ENCODE measurements at places on chromosomes 4 and X.

DNA sequence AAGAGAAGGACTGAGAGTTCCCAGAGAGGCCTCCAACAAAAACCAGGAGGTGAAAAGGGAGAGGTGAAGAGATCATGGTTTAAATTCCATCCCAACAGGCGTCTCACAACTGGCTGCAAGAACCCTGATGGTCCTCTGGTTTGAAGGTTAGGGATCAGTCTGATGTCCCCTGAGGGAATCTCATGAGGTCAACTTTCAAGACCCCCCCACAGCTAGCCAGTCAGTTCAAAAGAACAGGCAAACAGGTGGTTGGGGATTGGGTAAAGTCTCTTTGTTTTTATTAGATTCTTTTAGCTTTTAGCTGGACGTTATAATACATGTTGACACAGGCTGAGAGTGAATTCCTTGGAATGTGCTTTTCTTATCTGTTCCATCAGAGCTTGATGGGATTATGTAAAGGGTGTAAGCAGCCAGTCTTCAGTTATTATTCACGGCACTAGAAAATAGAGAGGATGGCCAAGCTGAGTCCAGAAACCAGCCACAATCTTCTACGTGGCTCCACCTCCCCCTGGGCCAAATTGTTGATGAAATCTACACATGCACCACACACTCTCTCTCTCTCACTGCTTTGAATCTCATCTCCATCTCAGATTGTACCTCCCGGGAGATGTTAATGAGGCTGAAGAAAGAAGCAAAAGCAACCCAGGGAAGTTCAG lies 20.8 kb downstream of the ENPP6 start:
- DNase-seq: no peak

DNA sequence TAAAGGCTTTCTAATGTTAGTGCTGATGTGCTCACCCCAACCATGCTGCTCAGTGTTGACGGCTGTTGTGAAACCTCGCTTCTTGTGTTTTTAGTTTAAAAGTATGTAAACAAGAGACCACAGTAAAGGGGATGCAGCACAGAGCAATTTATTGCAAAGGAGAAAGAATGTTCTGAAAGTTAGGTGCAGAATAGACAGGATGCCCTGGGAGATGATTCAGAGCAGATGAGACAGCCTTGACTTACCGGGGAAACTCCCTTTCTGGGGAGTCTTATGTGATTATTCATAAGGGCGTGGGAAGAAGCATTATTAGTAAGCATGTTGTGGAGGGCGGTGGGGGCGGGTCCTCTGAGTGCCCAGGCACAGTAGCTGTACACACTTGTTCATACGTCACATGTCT lies 47.7 kb downstream of the EVC start:
- peak; percentile 6 for DNase-seq

DNA sequence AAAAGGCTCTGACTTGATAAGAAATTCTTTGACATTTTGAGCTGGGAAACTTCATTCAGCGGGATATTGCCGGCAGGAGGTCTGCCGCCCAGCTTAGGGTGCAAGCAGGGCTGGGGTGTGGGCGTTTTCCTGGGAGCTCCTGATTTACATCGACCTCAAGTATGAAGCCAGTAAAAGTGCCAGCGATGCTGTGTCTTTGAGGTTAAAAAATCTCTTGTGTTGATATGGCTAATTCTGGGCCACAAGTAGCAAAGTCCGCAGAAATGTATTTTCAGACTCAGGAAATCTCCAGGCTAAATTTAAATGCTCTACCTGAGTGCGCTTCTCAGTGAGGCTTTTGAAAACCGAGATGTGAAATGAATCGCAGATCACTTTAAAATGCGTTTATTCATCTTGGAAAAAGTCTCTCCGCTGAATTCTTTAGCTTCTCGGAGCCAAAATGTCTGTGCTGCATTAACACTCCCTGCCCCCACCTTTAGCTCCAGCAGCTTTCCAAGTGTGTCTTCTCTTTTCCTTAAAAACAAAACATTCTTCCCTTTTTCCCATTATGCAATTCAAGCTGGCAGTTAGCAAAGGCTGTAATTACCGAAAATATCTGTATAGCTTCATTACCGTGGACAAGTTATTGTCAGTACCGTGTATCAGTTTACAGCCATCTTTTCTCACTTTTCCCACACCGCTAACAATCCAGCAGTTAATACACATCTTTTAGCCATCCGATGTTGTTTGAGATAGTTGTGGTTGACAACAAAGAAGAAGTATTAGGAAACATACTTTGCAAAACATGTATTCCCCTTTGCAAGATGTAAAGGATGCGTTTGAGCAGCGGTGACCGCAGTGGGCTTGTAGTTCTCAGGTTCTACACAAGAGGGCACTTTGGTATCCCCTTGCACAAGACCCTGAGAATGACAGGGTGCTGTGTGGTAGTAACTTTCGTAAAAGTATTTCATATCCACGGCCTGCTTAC lies 136.0 kb upstream of the STX18 start:
- no peak for DNase-seq

GRCh38 chr4:140308366-140309123 lies 64.9 kb upstream of the SCOC start:
- no peak for DNase-seq

DNA sequence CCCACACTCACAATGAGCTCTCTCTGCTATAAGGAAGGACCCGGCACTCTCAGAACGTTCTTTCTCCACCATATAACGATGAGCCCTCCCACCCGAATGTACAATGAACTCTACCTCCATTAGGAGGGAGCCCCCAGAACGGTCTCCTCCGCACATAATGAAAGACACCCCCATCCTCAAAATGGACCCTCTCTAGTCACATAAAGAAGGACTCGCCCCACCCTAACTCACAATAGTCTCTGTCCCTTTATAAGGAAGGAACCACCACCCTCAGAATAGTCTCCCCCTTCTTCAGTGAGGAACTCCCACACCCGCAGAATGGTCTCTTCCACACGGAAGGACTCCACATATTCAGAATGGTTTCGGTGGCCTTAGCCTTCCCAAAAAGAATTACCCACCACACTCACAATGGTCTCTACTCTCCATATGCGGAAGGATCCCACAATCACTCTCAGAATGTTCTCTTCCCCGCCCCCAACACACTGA lies 477 bp downstream of the SLC35A2 start:
- no peak for DNase-seq

DNA sequence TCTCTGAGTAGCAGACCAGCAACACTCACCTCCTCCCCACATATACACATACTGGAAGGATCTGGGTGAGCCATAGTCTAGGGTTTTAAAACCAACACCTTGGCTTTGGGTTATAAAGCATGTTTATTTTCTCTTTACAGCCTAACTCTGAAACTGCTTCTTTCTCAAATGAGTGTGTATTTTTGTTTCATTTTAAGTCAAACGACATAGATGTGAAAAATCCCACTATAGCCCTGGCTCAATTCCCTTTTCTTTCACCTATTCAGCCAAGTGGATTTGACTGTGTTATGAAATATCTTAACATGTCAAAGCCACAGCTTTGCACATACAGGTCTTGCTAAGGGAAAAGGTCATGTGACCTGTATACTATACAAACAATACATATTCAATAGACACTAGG lies 13.8 kb downstream of the NEXMIF start:
- no peak for DNase-seq

DNA sequence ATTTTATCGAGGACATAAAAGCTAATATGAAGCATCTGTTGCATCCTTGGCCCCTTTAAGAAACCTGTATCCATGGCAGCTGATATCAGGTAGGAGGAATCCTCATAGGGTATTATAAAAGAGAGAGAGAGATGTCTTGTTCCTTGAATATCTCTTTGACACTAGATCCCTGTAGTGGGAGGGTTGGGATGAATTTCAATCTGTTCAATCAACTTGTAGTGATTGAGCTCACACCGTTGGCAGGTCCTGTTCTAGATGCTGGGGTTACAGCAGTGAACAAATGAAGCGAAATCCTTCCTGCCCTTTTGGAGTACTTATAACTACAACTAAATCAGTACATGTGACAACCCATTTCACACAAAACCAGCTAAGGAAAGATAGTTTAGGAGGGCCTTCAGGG lies 35.3 kb upstream of the GATB start:
- no peak for DNase-seq

DNA sequence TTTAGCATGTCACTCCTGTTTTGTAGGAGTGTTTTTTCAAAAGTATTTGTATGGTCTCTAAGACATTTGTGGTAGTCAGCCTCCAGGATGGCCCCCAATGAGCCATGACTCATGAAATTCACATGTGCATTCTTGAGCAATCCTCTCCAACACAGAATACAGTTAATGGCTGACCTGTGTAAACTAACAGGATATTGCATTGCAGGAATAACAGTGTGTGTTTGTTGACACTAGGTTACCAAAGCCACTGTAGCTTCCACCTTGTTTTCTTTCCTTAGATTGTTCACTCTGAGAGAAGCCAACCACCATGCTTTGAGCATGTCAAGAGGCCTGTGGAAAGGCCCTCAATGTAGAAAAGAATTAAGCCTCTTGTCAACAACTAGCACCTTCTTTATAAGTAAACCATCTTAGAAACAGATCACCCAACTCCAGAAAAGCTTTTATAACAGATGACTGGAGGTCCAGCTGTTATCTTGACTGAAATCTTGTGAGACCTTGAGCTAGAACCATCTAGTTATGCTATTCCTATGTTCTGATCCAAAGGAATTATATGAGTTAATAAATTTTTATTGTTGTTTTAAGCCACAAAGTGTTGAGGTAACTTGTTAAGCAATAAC lies 28.5 kb downstream of the TBCK start:
- DNase-seq: no peak

DNA sequence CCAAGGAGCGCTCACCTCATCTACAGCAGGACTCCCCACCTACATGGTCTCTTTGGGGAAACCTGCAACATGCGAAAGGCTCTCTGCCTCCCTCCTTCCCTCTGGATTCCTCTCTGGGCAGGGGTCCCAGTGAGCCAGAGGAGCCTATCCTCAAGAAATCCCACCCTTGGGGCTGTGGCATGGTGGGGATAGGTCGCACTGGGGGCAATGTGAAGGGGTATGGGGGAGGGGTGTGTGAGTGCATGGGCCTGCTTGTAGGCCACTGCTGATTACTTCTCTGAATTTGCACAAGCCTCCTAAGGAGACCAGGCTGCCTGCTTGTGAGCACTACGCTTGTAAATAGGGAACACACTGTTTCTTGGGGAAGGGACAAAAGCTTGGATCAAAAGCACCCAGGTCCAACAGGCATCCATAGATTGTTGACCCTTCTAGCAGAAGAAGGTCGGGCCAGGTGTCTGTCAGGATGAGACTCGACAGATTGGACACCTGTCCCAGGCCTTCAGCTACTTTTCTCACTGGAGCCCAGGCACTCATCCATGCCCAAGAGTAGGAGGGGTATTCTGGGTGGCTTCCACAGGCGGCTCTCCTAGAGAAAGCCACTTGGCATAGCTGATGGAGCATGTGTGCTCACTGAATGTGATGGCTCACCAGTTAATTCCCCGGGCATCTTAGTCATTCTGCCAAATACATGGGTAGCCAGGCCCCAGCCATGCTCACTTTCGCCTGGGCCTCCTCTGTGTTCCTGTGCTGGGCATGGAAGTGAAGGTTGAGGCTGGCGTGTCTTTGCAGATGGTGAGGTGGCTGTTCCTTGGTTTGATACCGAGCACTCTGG lies 75.0 kb downstream of the NBDY start:
- DNase-seq: no peak

GRCh38 chr4:65170768-65171514 lies 499.3 kb downstream of the EPHA5 start:
- no peak for DNase-seq

- no peak for DNase-seq
Measured at GRCh38 chr4:61812171-61812570, 612.0 kb downstream of the ADGRL3 start.

- no peak for DNase-seq
Measured at GRCh38 chrX:8629871-8630270, 102.1 kb downstream of the ANOS1 start.

DNA sequence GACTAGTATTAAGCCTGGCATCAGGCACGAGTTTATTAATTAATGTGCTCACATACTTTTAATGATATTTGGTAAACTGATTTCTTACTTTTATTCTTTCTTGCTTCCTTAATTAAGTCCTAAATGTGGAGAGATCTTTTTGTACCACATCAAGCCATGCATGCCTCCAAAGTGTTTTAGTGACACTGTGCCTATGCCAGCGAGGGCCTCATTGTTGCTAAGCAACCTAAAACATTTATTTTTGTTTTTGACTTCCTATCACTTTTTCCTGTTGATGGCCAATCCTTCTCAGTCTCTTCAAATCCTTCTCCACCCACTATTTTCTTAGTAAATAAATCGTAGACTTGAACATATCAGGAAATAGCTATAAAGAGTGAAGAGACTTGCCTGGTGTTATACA lies 5.5 kb upstream of the NSUN7 start:
- DNase-seq: no peak

GRCh38 chr4:87108142-87108546 lies 112.3 kb downstream of the KLHL8 start:
- DNase-seq: no peak

DNA sequence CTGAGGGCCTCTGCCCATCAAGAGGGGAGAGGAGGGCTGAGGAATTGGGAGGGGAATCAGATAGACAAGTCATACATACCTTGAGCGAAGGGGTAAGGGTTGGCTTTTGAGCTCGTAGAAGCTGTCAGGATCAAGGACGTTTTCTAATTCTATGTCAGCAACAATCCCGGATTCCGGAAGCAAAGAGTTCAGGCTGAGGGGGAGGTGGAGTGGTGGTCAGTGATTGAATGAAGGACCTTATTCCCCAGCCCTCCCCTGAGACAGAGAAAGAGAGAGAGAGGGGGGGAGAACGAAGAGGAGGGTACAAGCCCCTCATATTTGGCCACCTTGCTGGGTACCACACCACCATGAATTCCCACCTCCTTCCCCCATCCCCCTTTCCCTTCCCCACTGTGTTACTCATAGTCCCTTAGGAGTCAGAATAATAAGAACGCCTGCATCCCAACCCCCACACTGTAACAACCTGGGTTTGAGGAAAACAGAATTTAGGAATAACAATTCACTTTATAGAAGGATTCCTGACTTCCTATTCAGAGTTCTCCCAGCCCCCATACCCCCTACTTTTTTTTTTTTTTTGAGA lies 2.7 kb downstream of the TFE3 start:
- DNase-seq: no peak

- DNase-seq: no peak
Measured at GRCh38 chr4:123588631-123589241, 192.1 kb downstream of the SPRY1 start.

DNA sequence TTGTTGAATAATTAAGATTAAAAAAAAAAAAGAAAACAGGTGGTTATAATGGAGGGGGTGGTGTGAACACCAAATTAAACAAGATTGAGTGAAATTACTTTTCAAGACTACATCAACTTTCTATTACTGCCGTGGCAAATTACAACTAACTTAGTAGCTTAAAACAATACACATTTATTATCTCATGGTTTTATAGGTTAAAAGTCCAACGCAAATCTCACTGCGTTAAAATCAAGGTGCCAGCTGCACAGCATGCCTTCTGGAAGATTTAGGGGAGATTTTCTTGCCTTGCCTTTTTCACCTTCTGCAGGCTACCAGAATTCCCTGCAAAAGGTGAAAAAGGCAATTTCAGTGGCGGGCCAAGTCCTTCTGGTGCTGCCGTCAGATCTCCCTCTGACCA lies 58.5 kb downstream of the ATXN3L start:
- no peak for DNase-seq

GRCh38 chr4:26410385-26411293 lies 79.6 kb downstream of the CCKAR start:
- peak; percentile 62 for DNase-seq
